ENCODE measurements at places on chromosomes 7 and 10.

GRCh38 chr10:58107506-58107905 is 160.2 kb downstream of the IPMK start:
- no peak for DNase-seq

GRCh38 chr7:25959168-25959734 is 192.7 kb upstream of the NFE2L3 start:
- no peak for DNase-seq

- DNase-seq: no peak
Observed at GRCh38 chr7:87058744-87059524, 520 bp downstream of the ELAPOR2 start.

DNA sequence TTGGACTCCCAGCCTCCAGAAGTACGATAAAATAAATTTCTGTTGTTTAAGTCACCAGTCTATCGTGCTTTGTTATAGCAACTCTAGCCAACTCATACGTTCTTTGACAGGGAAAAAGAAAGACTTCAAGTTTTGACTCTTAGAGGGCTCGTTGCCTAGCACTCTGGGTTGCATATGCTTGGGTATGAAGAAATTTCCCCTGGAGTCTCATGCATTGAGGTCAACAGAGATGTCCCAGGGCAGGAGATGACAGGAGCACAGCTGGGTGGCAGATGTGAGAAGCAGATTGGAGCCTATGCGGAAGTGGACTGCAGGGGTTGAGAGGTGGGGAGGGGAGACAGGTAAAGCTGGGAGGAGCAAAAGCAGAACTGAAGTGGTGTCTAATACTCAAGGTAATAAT is 63.3 kb upstream of the JAZF1 start:
- DNase-seq: no peak

GRCh38 chr7:2080060-2080387 is 152.7 kb downstream of the MAD1L1 start:
- no peak for DNase-seq

Data from NCI-H187 treated with DMSO at 0.1 percent for 48 hours (cell line).